ENCODE measurements at places on chromosomes 16 and 17.

DNA sequence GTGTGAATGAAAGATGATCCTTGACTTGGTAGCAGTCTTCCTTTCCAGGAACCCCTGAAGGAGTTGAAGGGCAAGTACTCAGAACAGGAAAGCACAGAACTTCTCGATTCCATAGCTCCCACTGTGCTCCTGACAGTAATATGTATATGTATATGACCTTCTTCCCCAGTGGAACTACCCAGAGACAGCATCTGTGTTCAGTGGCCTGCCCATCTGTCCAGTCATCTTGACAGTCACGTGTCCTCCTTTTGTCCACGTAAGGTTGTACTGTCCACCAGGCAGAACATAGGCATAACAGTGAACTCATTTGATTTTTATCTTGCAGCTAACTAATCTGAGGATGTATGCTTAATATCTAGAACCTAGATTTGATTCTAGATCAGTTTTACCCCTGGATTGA, 37.8 kb upstream of the RASL10B start:
- no peak for DNase-seq

DNA sequence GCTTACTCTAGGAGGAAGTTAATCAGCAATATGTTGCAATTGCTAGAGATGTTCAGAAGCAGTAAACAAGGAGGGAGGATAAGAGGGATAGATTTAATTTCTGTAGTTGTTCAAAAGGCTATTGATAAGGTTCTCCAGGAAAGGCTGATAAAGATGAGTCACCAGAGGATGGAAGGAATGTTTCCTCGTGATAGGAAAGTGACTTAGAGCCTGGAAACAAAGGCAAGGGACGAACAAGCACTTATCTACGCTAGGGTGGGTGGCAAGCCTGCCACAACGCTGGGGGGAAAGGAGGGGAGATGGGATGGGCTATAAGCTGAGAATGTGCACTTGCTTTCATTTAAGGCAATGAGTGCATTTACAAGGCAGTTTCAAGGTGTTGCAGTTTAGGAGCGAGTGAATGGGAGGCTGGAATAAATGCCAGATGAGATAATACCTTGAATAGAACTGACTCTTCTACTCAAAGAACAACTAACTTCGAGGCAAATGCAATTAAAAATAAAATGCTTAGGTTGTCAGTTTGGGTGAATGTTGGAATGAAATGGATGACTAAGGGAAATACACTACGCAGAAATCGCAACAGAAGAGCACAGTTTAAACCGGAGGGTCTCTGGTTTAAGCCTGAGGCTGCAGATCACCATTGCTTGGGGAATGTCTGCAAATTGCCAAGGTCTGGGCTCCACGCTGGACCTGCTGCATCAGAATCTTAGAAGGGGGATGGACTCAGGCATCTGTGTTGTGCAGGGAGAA, 76.0 kb upstream of the RBBP6 start:
- DNase-seq = no peak

- DNase-seq = no peak
These were observed 98.7 kb downstream of the RAB11FIP4 start for GRCh38 chr17:31490019-31490650.

GRCh38 chr17:8798846-8799569, at the start of gene MFSD6L:
MFSD6L (minus strand) TSS chr17:8799365; CDS start chr17:8799120, 245 bp downstream.
- peak; percentile 34 for DNase-seq

- no peak for DNase-seq
These were observed 69.1 kb upstream of the GSE1 start for GRCh38 chr16:85544016-85544415.

DNA sequence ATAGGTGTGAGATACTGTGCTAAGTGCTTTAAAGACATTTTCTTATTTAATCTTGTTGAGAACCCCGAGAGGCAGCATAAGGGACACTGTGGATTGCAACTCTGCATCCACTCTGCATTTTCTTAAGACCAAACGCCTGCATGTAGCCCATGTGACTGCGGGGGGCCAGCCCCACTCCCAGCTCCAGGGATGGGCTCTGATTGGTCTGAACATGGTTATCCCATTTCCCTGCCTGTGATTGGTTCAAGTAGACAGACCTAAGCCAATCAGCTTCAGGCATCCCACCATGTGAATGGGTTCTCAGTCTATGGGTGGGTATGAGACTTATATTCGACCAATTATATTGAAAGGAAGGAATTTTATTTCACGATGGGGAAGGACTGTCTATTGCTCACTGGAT, 33.2 kb upstream of the USP7 start:
- DNase-seq = peak; percentile 9

- DNase-seq = peak; percentile 66
These were observed 773 bp downstream of the BLTP2 start for GRCh38 chr17:28643983-28644786.

DNA sequence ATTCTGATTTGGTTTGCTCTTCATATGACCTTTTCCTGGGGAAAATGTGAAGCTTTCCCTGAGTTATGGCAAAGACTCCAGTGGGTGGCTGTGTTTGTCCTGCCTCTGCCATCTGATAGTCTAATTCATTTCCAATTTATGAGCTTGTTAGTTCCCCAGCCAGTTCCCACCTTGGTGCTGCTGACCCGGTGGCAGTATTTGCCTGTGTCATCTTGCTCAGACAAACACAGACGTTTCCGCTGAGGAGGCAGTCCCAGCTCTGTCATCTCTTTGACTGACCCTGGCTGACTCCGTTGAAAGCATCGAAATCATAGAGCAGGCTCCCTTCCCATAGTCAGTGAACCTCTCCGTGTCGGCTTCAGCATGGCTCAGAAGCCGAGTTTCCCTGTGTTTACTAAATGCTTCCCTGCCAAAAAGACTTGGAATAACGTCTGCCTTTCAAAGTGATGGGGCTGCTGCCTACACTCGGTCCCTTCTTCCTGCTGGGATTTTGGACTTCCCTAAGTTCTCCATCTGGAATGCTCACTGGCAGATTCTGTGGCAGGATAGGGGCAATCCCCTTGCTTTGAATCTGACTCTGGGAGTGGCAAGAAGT, 538.3 kb downstream of the NPIPA7 start:
- no peak for DNase-seq

Measured in NCI-H1417 (cell line).